ENCODE measurements at places on chromosomes 13 and 19.

DNA sequence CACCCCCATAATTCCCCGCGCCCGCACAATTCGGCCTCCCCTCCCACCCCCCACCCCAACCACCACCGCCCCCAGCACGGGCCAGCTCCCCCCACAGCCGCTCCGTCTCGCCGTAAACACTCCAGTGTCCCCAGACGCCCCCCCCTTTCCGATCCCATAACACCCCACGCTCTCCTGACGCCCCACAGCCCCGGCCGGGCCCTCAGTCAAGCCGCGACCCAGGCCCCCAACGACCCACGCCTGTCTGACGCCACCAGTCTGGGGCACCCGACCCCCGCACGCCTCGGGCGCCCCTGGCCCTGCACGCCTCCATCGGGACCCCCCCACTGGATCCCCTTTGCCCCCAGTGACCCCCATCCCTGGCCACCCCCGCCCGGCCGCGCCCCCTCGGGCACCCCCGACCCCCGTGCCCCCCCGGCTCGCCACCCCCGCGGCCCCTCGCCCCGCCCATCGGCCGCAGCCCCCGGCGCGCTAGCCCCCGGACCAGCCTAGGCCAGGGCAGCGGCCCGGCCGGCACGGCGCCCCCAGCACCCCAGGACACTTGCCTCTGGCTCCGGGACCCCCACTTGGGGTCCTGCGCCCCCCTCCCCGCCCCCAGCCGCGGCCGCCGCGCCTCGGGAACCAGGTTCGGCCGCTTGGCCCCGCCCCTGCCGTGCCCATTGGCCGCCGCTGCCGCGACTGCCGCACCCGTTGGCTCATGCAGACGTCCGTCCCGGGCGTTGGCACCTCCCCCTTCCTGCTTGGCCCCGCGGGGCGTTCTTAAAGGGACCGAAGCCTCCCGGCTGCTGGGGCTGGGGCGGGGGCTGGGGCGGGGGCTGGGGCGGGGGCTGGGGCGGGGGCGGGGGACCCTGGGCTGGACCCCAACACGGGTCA, at the start of gene FKBP8:
FKBP8 (minus strand) TSS at position 633 of the 873 bp plus-strand sequence. CDS start 1,603 bp downstream, outside the sequence.
- DNase-seq = peak; percentile 98

DNA sequence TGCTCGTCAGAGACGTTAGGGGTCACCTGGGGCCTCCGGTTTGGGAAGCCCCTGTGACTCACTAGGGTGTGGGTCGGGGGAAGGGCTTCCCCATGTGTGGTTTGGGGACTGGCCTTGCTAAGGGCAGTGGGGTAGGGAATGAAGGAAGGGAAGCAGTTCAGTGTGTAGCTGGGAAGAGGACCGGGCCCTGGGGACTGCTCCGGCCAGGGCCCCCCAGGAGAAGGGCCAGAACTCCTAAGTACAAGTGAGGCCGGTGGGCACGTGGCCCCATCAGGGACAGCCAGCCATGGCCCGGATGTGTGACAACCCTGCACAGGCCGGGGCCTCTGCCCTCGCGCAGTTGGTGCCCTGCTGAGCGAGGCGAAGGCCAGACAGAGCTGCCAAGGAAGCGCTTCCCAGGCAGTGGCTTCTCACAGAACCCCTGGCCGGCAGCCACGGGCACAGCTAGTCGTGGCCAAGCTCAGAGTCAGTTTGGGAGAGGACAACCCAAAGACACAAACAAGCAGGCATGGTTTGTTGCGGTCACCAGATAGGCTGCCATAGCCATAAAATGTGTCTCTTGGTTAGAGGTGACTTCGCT, 25.7 kb downstream of the TEX29 start:
- DNase-seq = no peak

- DNase-seq = no peak
Observed at GRCh38 chr13:33153421-33154404, 131.8 kb downstream of the STARD13 start.

DNA sequence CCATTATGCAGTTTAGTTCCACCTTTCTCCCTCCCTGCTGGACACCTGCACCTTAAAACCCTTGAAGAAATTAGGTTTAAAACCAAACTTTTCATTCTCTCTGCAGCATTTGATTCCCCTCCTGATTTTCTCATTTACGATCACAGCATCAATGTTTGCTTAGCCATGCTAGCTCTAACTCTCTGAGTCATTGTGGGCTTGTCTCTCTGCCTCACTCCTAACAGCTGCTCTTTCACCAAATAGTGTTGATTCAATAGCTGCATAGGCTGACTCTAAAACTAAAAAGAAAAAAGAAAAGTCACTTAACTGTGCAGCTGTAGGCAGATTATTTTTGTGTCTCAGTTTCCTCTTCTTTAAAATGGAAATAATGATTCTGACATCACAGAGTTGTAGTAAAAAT, 1124.9 kb downstream of the DIAPH3 start:
- no peak for DNase-seq

Data from mesenteric fat pad (tissue), 1 donor.